ENCODE measurements at places on chromosomes 6 and 20. TPM values are rescaled to one million over a fixed set of nuclear protein-coding genes. Genes with fewer than 3 reads are reported as not detected.

The TUBE1 gene
- 31.9 TPM for total RNA-seq

The HLA-DRA gene
- 24.4 TPM for total RNA-seq

DNA sequence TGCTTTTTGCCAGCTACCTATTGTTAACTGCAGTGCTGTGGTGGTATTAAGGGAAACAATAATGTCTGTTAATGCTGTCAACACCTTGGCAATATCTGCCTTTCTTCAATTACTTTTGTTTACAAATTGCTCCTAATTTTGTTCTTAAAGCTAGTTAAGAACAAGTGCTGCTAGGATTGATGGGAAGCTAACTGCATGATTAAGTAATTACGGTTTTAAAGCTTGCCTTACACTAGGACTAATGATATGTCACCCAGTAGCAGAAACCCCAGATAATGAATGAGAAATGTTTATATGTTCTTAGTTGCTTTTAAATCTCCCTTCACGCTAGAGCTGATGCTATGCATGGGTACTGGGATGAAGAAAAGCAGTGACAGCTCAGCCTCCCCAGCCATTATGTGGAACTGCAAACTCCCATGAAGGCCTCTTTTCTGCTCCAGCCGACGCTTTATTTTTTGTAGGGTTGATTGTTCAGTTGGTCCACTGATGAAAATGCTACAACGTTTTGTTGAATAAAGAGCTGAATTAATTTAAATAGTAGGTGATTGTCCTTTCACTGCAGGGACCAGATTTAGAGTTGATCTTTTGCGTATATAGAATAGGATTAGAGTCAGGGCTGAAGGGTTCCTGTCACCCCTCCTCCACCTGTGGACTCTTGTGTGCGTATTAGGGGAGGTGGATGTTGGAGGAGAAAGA lies 610.5 kb downstream of the TFAP2B start:
- no peak for DNase-seq

DNA sequence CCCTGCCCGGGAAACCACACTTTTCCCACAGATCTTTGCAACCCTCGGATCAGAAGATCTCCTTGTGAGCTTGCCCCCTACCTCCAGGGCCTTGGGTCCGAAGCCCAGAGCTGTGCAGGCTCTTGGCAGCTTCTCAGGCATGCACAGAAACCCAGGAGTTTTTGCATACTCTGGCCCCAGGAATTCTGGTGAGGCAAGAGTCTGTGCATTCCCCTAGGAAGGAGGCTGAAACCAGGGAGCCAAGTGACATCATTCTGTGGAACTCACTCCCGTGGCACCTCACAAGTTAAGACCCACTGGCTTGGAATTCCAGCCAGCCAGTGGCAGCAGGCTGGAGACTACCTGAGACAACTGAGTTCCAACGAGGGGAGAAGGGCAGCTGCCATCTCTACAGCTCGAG lies 100.1 kb downstream of the TNFRSF21 start:
- DNase-seq = no peak
